ENCODE measurements at places on chromosomes 12 and 14. TPM values are rescaled to one million over a fixed set of nuclear protein-coding genes. Genes with fewer than 3 reads are reported as not detected.

The GPR84 gene
- total RNA-seq: not detected

The EMP1 gene
- total RNA-seq: 8.7 TPM

The ZBTB42 gene
- 5.2 TPM for total RNA-seq

The IRAK3 gene
- not detected for total RNA-seq
